Activated CD8-positive, alpha-beta memory T cell treated with anti-CD3 and anti-CD28 coated beads for 1 hour (primary cell): ENCODE measurements at places on chromosomes 5 and 9.

DNA sequence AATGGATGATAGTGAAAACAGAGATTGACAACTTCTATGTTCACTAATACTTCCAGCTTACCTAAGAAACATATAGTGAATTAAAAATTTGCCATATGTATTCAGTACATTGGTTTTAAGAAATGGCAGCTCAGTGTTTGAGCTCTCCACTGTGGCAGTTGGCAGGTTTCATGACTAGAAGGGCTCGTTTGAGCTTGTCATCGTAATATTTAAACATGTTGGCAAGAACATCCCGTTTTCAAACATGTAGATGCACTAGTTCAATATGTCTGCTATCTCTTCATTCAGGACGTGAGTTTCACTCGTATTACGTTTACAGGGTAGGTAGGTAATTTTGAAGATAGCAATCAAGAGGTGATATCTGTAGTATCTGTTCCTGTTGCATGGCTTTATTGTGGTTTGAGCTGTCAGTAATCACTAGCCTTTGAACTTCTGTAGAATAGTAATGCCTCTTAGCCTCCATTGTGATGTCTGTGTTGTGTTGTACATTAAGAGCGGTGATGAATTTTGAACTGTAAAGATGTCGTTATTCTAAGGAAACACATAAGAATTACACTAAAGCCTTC lies 74.8 kb downstream of the NLN start:
- no peak for DNase-seq

- no peak for DNase-seq
Measured at GRCh38 chr9:110028676-110029075, 179.3 kb downstream of the C9orf152 start.

DNA sequence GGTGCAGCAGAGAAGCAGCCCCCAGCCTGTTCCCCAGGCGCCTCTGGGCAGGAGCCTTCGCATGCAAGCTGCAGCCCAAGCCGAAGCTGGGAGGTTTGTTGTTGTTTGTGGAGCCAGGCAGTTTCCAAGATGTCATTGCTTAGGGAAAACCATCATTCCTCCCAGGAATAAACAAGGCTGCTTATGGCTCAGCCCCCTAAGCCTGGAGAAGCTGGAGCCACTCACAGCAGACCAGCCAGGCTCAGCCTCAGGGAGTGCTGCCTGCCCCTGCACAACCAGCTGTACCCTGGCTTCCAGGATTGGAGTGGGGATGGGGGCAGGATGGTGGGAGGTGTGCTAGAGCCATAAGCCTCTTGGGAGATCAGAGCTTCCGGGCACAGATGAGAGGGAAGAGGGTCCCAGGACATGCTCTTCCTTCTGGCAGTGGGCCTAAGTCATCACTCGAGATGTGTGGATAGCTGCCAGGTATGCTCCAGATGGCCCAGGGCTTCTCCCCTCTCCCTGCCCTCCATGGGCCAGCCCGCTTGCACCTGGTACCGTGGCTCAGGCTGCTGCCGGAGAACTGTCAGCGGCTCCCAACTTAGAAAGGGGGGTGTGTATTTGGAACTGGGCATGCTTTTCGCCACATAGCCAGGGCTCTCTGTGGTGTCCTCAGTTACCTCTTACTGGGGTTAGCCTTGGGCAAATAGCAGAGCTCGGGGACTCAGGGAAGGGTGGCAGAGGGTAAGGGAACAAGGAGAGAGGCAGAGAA lies 105.2 kb downstream of the RGS3 start:
- DNase-seq = no peak

GRCh38 chr5:756865-757345 lies 27.6 kb downstream of the ZDHHC11B start:
- DNase-seq = no peak

GRCh38 chr5:124538191-124538590 lies 208.2 kb downstream of the ZNF608 start:
- DNase-seq = no peak

DNA sequence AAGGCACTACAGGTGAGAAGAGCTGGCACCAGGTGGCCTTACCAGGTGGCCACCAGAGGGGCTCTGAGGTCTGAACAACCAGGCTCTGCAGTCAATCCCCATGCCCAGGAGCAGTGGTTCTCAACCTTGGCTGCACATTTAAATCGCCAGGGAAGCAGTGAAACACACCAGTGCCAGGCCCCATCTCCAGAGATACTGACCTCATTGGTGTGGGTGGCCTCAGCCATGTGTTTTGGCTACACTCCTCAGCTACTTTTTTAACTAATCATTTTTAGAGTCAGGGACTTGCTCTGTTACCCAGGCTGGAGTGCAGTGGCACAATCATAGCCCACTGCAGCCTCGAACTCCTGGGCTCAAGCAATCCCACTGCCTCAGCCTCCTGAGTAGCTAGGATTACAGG lies 56.0 kb downstream of the GABBR2 start:
- no peak for DNase-seq

- DNase-seq = no peak
Measured at GRCh38 chr5:135707302-135707701, 127.2 kb upstream of the SLC25A48 start.

- no peak for DNase-seq
Measured at GRCh38 chr9:91682806-91683205, 259.2 kb upstream of the NFIL3 start.

- DNase-seq = no peak
Measured at GRCh38 chr5:170142196-170142595, 36.5 kb downstream of the FOXI1 start.

GRCh38 chr9:3497857-3498256 lies 27.9 kb downstream of the RFX3 start:
- no peak for DNase-seq

DNA sequence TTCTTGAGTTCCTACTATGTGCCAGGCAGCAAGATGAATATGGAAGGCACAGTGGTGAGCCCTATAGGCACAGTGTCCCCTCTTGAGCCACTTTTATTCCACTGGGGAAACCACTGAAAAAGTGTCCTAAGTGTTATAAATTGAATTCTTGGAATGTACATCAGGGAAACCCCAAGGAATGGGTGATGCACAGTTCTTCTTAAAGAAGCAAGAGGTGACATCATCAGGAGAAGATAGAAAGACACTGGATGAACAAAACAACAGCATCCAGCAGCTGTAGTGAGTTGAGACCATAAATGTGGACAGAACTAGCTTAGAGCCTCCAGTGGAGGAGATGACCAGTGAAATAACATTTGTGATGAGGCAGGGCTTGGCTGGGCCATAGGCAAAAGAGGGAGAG lies 199.2 kb upstream of the ANKRD55 start:
- no peak for DNase-seq

- no peak for DNase-seq
Measured at GRCh38 chr5:93580927-93581445, at the start of gene NR2F1-AS1. Gene NR2F1-AS1, minus strand, starts transcription at chr5:93581219.

DNA sequence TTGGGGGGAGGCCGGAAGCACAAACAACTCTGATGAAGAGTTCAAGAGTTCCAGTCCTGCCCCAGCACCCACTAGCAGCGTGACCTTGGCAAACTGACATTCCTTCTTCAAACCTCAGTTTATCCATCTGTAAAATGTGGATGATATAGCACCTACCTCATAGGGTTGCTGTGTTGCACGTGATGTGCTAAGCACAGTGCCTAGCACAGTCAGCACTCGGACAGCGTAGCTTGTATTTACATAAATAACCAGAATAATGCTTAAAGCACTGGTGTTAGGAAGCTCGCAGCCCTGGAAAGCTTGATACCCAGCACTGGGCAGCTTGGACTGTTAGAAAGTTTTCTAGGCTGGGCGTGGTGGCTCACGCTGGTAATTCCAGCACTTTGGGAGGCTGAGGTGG lies 5.1 kb downstream of the PKN3 start:
- no peak for DNase-seq

DNA sequence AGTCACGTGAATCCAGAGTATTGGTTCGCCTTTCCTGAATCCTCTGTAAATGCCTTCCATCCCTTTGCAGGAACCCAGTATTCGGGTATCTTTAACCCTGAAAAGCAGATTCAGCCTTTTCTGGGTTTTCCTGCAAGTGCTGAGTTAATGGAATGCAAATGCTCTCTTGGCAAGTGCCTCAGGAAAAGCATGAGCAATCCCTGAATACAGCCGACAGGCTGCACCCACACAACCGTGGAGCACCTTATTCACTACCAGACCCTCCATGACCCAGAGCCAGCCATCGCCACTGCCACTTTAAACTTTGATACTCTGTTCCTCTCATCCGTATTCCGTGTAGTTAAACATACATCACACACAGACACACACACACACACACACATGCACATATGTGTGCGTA lies 54.4 kb downstream of the ZNF622 start:
- DNase-seq = no peak

DNA sequence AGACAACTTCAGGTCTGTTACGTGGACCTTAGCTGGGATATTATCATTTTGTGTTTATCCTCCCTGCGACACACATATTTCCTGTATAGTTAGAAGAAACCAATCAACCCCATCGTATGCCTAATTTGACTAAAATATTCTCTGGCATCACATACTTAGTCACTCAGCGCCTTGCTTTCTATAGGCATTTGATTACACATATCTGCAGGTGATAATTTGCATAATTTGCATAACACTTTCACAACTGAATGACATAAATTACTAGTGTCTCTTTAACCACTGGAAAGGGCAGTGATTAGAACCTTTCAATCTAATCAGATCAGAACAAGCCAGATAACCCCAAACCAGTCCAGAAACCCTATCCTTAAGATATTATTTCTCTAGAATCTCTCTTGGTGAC lies 390.2 kb downstream of the TLR4 start:
- no peak for DNase-seq

DNA sequence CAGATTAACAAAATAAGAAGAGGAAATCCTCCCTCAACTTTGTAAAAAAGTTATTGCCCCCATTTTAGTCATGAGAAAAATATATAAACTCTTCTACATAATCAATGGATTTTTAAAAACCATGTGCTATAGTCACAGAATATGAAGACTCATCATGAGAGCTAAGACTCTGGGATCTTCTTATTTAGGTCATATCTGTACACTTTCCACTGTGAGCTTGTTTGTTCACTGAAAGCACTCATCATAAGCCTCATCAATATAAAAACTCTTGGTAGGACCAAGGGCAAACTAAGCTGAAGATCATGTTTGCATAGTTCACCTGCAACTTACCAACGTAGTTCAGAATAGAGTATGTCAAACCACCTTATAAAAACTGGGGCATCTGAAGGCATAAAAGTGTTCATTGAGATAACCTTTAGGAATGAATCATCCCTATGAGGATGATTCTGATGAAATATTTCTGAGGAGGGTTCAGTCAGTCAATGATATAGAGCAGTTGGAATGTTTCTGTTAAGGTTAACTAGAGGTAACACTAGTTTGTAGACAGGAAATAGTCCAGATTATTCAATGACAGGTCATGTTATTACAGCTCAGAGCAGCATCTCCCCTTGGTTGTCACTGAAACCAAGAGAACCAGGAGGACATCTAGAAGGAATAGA lies 289.9 kb upstream of the SMC2 start:
- no peak for DNase-seq

GRCh38 chr9:127974001-127974768 lies 6.6 kb downstream of the EEIG1 start:
- no peak for DNase-seq

- DNase-seq = no peak
Measured at GRCh38 chr9:16626577-16627130, 243.8 kb downstream of the BNC2 start.

DNA sequence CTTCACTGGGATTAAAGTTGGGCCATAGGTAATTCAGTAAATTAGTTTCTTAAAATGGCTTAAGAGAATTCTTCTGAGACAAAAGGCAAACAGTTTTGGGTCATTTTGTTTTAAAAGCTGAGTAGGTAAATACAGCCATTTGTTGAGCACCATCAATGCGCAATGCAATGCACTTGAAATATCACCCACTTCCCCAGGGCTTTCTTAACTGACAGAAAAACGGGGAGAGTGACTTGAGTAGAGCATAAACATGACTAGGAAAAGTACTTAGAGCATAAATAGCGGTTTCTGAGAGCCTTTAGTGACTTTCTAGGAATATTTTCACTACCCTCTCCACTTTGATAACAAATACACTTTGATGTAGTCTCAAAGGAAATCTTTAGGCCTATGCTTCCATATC lies 27.2 kb downstream of the MLANA start:
- no peak for DNase-seq

DNA sequence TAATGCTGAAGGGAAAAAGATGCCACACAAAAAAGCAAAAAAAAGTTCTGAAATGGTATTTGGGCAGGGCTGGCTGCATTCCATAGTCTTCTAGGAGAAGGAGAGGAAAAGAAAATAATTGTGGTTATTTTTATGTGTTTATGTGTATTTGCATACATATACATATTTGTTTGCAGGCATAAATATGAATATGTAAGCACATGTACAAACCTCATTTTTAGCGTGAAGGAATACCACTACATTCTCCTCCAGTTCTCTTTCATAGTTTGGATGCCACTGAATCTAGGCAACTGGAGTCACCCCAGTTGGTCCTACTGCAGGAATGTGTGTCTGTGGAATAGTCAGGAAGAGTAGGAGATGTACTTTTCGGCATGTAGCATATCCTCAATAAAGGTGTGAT lies 181.1 kb downstream of the YTHDC2 start:
- DNase-seq = no peak

- DNase-seq = no peak
Measured at GRCh38 chr5:16810208-16810854, 125.8 kb downstream of the MYO10 start.
